Stimulated activated CD4-positive, alpha-beta T cell treated with anti-CD3 and anti-CD28 coated beads, Interleukin-1b, Interleukin-23, amount 100 ng/mL, for 4 hours (primary cell): ENCODE measurements at places on chromosomes 7 and 10.

DNA sequence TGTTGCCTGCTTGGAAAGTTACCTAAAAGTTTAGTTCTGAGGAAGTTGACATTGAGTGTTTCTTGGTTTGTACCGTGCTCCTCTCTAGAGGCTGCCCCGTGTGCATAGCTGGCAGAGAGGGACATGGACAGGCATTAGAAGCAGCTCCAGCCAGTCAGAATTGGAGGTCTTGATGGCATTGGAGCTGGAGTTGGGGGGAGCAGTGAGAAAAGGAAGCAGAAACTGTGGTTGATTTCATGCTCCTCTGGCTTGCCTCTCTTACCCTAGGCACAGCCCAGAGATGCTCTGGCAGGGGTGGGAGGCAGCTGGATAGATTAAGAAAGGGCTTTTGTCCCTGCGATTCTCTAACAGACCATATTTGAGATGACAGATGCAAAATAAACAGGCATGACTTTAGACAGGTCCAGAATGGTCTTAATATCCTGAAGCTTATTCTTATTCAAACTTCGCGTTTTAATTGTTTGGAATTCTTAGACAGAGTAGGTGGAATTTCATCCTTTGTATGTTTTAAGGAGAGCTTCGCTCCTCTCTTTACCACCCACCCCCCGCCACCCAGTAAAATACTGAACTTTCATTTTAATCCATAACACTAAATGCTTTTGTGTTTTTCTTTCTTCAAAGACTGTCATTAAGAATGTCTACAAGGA lies 73.5 kb upstream of the GLCCI1 start:
- no peak for DNase-seq

- DNase-seq: no peak
Observed at GRCh38 chr7:99728615-99729014, 6.4 kb downstream of the CYP3A7 start.

DNA sequence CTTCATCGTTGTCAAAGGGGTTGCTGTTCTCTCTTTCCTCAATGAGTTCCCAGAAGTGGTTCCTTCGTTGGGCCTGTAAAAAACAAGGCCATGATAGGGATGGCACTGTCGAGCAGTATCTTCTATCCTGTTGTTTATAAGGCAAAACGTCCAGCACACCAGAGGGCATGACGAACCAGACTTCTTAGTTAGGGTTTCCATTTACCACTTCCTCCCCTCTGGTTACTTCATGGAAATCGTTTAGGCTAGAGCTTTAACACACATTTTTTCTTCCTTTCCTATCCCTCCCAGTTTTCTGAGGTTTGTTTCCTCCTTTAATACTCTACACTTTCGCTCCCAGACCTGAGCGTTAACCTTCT lies 24.7 kb downstream of the MKRN1 start:
- DNase-seq: no peak

GRCh38 chr10:104127411-104127810 lies 5.4 kb downstream of the SFR1 start:
- DNase-seq: no peak

DNA sequence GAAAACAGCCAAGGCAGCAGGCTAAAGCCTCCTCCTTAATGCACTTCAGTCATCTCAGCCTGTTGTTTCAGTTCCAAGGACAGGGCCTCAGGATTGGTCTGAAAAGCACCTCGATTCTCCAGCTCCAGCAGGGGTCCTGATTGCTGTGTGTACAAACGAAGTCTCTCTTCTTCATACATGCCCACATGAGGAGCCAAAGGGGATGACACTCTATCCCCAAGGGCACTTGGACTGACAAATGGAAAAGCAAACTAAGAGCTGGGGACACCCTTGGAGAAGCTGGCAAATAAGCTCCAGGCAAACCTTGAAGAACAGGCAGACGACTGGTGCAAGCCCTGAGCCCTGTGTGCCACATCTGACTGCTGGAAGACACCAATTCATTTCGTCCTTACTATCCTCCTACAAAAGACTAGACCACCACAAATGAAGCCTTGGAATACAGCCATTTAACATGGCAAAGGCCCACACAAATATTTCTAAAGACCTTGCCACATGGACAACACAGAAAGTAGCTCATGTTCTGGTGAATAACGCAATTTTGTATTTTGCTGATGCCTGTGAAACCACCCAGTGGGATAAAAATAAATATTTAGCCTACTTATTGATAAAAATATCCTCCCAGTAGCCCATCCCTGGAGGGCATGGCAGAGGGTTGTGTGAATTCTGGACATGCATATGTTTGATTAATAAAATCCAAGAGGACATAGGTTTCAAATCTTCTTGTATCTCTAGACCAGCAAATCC lies 61.9 kb downstream of the PARD3 start:
- no peak for DNase-seq

GRCh38 chr7:129091484-129092002 lies 36.6 kb upstream of the TNPO3 start:
- DNase-seq: peak; percentile 86

- no peak for DNase-seq
Observed at GRCh38 chr10:33743429-33743857, 409.0 kb upstream of the NRP1 start.

DNA sequence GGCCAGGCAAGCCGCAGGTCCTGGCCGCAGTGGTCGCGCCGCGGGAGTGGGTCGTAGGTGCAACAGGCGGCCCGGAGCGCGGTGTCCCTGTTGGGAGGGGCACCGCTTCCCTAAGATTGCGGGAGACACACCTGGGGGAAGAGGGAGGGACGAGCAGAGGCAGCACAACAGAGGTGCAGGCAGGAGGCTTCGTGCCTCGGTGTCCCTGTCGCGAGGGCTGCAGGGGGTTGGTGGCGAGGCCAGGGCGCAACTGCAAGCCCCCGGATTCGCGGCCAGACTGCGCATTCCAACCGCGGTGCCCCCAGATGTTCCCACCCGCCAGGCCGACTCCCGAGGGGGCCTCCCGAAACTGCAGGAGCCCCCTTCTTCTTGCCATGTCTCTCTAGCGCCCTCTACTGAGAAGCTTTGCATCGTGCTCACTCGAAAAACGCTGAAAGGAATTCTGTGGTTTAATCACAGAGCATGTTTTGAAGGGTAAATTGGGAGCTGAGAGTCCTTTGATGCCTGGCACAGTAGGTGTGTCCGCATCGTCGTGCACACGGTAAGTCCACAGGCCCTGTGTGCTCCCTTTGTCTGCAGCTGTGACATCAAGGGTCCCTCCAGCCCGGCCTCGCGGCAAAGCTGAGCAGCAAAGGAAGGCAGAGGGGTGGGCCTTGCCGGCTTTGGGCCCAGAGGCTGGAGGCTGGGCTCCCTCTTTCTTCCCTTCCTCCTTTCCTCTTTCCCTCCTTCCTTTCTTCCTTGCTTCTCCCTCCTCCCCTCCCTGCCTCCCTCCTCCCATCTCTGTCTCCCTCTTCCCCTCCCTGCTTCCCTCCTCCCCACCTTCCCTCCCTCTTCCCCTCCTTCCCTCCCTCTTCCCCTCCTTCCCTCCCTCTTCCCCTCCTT lies 6.2 kb upstream of the MBL2 start:
- no peak for DNase-seq

DNA sequence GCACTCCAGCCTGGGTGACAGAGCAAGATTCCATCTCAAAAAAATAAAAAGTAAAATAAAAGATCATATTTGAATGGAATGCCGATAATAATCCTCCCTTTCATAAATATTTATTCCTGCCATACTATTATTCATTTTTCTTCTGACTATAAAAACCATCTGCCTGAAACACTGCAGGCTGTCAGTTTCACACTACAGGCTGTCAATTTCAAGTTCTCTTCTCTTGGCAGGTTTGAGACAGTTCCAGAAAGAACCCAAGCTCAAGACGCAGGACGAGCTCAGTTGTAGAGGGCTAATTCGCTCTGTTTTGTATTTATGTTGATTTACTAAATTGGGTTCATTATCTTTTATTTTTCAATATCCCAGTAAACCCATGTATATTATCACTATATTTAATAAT lies 18.2 kb upstream of the AGBL3 start:
- DNase-seq: no peak
